Lung microvascular endothelial cell (primary cell): ENCODE measurements at places on chromosomes 7 and 10. TPM values are rescaled to one million over a fixed set of nuclear protein-coding genes. Genes with fewer than 3 reads are reported as not detected.
A peak's percentile ranks its signal among the peaks of the same experiment; 100 is the strongest.

- no peak for DNase-seq
Measured at GRCh38 chr7:2689343-2689847, 1.4 kb downstream of the AMZ1 start.

The CXCL12 gene
- 1.3 and 7.1 TPM in 2 replicates for total RNA-seq

- DNase-seq: peak; percentile 81
Measured at GRCh38 chr7:27141923-27142579, 1.4 kb downstream of the HOXA5 start.

GRCh38 chr7:39825401-39825980, 124.6 kb upstream of the CDK13 start:
- no peak for DNase-seq
